H4 (cell line): ENCODE measurements at places on chromosomes 13 and 19. TPM values are rescaled to one million over a fixed set of nuclear protein-coding genes. Genes with fewer than 3 reads are reported as not detected.

Gene MAP4K1
- 0.29 and 3.0 TPM in 2 replicates for total RNA-seq

Gene PRR22
- total RNA-seq: 0.25 TPM in 1 of 2 replicates, not detected in the other

Gene DAND5
- total RNA-seq: 0.06 TPM in 1 of 2 replicates, not detected in the other

Gene KLK4
- total RNA-seq: not detected in 2 replicates

Gene TMEM190
- not detected in 2 replicates for total RNA-seq

Gene APLP1
- 28.7 and 45.8 TPM in 2 replicates for total RNA-seq

Gene GIPR
- not detected in 2 replicates for total RNA-seq

Gene CEACAM4
- total RNA-seq: not detected in 2 replicates

Gene FGF22
- total RNA-seq: not detected in 2 replicates

Gene PABPC3
- total RNA-seq: 0.04 and 0.06 TPM in 2 replicates

Gene BST2
- 273 and 396 TPM in 2 replicates for total RNA-seq

Gene AP1M2
- total RNA-seq: 7.8 and 14.8 TPM in 2 replicates

Gene ZNF575
- not detected in 2 replicates for total RNA-seq

Gene ZNF573
- 3.3 and 5.7 TPM in 2 replicates for total RNA-seq

Gene CLIP3
- total RNA-seq: 1.9 and 3.8 TPM in 2 replicates

Gene CERS1
- total RNA-seq: 1.0 TPM in 1 of 2 replicates, not detected in the other

Gene LCP1
- total RNA-seq: 66.6 and 77.8 TPM in 2 replicates

Gene TNFSF13B
- total RNA-seq: 1.1 and 1.5 TPM in 2 replicates

Gene NXNL1
- total RNA-seq: not detected in 2 replicates

Gene MYO1F
- total RNA-seq: 0.17 TPM in 1 of 2 replicates, not detected in the other

Gene CD70
- total RNA-seq: 0.12 TPM in 1 of 2 replicates, not detected in the other

Gene PRODH2
- total RNA-seq: not detected in 2 replicates

Gene IGFLR1
- total RNA-seq: 6.2 and 31.2 TPM in 2 replicates

Gene ZNF790
- total RNA-seq: 0.27 and 1.2 TPM in 2 replicates

Gene CYP2F1
- total RNA-seq: not detected in 2 replicates

Gene TEAD2
- total RNA-seq: 48.7 and 54.3 TPM in 2 replicates

Gene ZNF43
- total RNA-seq: 6.2 and 7.1 TPM in 2 replicates

Gene CYP4F3
- total RNA-seq: 0.08 and 0.17 TPM in 2 replicates

Gene B3GNT3
- total RNA-seq: not detected in 2 replicates

Gene FCAR
- total RNA-seq: not detected in 2 replicates

Gene OR10H1
- total RNA-seq: not detected in 2 replicates

Gene PTH2
- total RNA-seq: not detected in 2 replicates

Gene NLRP9
- total RNA-seq: not detected in 2 replicates

Gene NMRK2
- total RNA-seq: not detected in 2 replicates

Gene WDR87
- not detected in 2 replicates for total RNA-seq

Gene ZNF497
- 1.6 and 5.1 TPM in 2 replicates for total RNA-seq

Gene NANOS3
- not detected in 2 replicates for total RNA-seq

Gene RAB11B
- total RNA-seq: 9.9 and 11.8 TPM in 2 replicates
